ENCODE measurements at places on chromosomes 7 and 10. TPM values are rescaled to one million over a fixed set of nuclear protein-coding genes. Genes with fewer than 3 reads are reported as not detected.

Gene PNLIP
- not detected for total RNA-seq

Gene CYP26A1
- not detected for total RNA-seq

Gene BHLHA15
- total RNA-seq, result not detected

Gene ZNF853
- 14.0 TPM for total RNA-seq

Gene EBF3
- total RNA-seq, result 10.6 TPM

GRCh38 chr10:96747734-96748550, 27.6 kb upstream of the PIK3AP1 start:
- DNase-seq, result no peak

DNA sequence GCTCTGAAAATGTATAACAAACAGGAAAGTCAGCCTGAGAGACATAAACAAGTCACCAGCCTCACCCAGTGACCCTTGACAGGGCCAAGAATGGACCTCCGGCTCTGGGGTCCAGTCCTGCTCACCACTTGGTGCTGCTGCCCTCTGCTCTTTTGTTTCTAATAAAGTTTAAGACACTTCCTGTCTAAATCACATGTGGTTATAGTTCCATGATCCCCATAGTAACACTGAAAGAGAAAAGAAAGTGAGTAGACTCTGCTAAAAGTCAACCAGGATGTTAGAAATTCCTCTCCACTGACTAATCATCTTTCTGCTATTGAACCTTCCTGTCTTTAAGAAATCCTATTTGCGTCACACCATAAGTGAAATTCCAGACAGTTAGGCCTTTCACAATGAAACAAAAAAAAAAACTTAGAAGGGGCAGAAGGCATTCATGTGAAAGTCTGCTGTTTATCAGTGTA, 179.2 kb upstream of the BET1 start:
- no peak for DNase-seq

GRCh38 chr7:101119876-101120275, 7.0 kb upstream of the SERPINE1 start:
- no peak for DNase-seq

DNA sequence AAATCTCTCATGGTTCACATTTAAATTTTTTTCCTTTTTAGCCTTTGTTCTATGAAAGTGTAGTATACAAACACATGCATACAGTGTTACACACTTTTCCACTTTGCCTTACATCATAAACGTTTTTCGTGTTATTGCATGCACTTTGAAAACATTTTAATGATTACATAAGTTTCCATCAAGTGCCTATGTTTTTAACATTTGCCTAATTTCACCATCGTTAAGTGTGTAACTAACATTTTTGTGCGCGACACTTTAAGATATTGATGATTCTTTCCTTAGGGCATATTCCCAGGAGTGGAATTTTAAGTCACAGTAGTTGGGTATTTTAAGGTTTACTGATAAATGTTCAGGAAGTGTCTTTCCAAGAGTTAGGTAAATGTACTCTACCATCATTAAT, 1.5 kb upstream of the FRAT2 start:
- no peak for DNase-seq

GRCh38 chr10:3487228-3487627, 297.8 kb downstream of the KLF6 start:
- no peak for DNase-seq

DNA sequence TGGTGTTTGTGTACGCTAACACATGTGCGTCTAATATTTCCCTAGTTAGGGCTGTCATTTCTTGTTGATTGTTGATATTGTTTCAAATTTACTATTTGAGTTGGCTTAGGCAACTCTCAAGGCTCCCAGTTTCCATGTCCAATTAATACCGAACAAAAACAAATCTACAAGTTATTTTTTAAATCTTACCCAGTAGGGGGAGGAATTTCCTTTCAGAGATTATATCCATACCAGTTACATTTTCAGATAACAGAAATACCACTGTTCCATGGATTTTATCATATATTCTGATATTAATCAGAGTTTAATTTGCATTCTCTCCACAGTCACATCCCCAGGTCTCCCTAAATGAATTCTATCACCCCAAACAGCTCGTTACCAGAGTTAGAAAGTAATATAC, 7.2 kb upstream of the AKR1B10 start:
- no peak for DNase-seq

DNA sequence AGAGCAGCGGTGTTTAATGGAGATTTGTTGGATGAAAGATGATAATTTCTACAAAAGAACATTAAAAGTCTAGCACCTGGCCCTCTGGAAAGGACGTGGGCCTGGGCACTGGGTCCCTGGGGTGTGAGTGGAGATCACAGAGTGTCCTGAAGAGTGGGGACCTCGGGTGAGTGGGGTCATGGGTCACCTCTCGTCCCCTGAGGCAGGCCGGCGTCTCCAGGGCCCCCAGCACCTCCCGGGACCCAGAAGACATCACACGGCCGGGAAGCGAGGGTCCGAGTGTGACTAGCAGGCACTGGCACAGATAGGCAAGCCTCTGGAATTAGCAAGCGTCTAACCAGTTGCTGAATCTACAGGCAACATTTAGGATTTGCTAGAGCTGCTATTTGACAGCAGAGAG, 257.2 kb downstream of the MAD1L1 start:
- DNase-seq, result no peak

DNA sequence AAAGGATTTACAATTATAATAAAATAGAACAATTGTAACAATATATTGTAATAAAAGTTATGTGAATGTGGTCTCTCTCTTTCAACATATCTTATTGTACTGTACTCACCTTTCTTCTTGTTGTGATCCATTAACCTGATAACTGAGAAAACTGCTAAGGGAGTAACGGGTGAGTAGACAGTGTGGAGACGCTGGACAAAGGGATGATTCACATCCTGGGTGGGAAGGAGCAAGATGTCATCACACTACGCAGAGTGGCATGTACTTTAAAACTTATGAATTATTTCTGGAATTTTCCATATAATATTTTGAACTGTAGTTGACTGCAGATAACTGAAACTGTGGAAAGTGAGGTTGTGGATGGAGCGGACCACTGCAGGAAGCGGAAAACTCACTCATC, 91.2 kb upstream of the PLPP4 start:
- DNase-seq, result no peak

DNA sequence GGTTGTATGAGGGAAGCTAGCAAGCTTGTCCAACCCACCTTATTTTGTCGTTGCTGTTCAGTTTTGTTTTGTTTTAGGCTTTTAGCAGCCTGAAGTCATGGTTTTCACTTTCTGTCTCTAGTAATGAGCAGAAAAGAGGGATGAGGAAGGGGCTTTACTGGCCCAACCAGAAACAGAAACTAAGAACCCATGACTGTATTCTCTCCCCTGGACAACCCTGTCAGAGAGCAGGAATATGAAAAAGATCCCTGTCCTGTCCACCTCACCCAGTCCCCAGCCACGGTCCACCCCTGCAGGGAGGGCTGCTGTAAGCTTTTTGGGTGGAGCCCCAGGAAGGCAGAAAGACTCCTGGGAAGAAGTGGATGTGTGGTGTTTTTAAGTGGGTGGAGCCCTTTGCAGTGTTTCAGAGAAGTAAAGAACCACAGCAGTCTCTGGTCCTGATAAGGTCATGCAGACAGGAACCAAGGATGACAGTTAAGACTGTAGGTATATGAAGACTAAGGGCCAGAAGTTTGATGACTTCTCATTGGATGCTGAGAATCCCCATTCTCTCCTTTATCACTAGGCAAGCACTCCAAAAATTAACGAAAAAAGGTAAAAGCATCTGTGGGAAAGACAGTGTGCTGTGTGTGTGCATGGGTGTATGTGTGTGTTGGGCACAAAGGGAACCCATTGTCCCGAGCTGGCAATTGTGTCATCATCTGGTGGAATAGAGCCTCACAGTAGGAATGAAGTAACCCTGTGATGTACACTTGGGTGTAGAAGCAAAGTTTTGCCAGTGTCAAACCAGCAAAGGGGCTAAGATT, 13.8 kb downstream of the MRPL32 start:
- no peak for DNase-seq

DNA sequence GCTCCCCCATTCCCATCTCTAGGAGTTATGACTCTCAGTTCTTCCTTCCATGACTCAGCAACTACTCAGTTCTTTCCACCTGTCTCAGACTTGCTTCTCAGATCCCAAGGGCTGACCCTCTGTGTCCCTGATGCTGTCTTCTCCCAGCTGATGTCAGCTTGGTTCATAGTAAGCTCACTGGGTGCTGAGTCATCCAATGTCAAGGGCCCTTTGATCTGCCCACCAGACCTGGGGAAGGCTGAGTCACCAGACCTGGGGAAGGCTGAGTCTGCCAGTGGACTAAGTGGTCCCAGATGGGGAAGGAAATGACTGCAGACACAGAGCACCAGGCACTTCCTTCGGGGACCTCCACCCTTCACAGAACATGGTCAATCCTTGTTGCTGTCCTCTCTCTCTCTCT, 76.1 kb upstream of the ZEB1 start:
- peak; percentile 83 for DNase-seq

GRCh38 chr7:41028580-41028979, 674.3 kb downstream of the INHBA start:
- no peak for DNase-seq

DNA sequence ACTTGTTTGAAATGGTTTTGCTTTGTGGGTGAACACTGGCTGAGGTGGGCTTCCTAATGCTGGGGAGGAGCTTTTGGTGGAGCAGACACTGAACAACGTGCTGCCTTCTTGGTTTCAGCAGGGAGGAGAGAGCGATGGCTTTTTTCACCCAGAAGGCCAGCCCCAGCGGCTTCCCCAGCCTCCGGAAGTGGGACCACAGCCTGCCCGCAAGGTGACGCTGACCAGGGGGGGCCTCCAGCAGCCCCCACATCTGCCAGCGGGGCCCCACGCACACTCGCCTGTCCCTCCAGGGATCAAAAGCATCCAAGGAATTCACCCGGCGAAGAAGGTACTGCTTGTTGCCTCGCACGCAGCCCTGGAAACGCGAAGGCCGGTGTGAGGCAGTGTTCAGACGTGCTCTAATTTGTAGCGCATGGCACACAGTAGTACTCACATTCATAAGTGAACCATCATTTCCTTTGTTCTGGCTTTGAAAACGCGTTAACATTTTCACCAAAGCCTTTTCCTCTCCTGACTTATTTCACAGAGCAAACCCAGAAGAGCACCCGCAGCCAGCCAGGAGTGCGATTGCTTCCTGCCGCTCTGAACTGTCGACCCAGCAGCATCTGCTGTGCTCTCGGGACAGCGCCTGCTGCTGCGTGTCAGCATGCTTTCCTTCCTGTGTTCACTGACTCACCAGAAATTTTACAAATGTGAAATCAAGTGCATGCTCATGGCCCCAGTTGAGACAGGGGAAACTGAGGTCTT, 48.4 kb downstream of the SHH start:
- no peak for DNase-seq

GRCh38 chr7:4288791-4289394, 393.2 kb upstream of the FOXK1 start:
- no peak for DNase-seq

DNA sequence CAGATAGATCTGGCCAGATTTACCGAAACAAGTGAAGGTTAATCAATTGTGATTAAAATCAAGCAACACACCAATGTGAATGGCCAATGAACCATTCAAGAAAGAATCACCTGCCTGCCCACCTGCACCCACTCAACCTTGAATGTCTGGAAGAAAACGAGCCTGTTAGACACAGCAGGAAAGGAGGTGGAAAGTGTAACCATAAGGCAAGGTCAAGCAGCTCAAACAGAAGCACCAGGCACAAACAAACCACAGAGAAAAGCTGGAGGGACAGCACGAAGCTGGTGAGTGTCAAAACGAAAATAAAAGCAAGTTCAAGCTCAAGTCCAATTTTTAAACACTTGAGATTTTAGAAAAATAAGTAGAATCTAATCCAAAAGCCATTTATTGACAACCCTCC, 64.9 kb downstream of the STEAP1B start:
- DNase-seq, result no peak

GRCh38 chr10:12394241-12395033, 45.1 kb downstream of the CAMK1D start:
- no peak for DNase-seq

- no peak for DNase-seq
Observed at GRCh38 chr10:63667596-63668480, 146.6 kb downstream of the REEP3 start.

GRCh38 chr7:14400271-14400670, 410.8 kb upstream of the ETV1 start:
- DNase-seq, result no peak

GRCh38 chr7:19293431-19293830, 148.2 kb upstream of the FERD3L start:
- DNase-seq, result no peak

DNA sequence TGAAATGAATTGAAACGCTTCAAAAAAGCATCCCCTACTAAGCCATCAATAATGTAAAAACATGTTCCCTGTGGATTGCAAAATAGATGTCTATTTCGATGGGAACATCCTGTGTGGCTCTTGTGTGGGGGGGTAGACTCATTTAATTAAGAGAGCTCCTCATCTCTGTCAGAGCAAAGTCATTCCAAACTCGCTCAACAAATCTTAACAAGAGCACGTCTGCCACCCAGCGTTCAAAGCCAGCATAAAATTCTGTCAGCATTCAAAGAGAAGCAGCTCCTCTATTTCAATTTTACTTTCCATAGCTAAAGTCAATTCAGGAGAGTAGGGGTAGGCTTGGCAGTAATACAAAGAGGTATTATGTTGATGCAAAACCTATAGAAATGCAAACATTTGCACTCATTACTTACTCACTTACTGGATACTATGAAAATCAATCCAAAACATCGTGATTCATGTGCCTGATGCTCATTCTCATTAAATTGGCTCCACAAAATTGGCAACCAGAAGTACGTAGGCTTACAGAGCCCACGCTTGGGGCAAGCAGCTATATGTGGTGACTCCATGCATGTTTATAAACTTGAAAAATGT, 114.9 kb downstream of the IPMK start:
- no peak for DNase-seq

DNA sequence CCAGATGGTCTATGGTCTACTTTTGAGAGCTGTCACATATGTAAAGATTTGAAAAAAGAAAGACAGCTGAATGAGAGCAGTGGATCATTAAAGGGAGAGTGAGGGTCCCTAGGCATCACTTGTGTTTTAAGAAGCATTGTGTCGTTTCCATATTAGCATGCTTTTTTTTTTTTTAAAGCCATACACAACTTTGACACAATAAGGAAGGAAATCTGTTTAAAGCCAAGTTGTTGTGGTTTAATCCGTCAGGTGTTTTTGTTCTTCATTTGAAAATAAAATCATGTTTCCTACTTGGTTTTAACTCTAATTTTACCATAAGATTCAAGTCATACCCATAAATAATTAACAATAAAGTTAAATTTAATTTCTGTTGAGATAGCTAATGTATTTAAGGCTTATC, 53.5 kb downstream of the MDFIC start:
- DNase-seq, result no peak

GRCh38 chr7:7035851-7036250, 146.5 kb upstream of the C1GALT1 start:
- DNase-seq, result no peak

Measured in vagina (tissue), 2 donors.